ENCODE measurements at places on chromosomes 11 and 22.
A peak's percentile ranks its signal among the peaks of the same experiment; 100 is the strongest.

GRCh38 chr11:76889411-76889975 is 28.8 kb downstream of the ACER3 start:
- no peak for DNase-seq

- no peak for DNase-seq
Observed at GRCh38 chr11:26254378-26254777, 77.6 kb upstream of the ANO3 start.

DNA sequence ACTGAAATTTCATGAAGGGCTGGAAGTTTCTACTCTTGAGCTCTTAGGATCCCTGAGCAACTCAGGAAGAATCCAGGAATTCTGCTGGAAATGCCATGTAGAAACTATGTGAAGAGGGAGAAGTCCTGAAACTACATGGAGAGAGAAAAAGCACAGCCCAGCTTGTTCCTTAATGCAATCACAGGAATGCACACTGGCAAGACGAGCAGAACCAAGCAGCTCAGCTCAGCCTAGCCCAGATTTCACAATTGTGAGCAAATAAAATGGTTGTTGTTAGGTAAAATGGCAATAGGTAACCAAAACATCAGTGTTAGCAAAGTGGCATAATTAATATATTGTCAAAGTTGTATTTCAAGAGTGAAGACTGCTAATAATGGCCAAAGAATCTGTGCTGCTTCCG is 28.1 kb downstream of the ZNF214 start:
- DNase-seq, result no peak

GRCh38 chr11:59158206-59159068 is 13.5 kb upstream of the DTX4 start:
- peak; percentile 86 for DNase-seq

GRCh38 chr11:61542024-61542461 is 33.5 kb downstream of the LRRC10B start:
- DNase-seq, result no peak

DNA sequence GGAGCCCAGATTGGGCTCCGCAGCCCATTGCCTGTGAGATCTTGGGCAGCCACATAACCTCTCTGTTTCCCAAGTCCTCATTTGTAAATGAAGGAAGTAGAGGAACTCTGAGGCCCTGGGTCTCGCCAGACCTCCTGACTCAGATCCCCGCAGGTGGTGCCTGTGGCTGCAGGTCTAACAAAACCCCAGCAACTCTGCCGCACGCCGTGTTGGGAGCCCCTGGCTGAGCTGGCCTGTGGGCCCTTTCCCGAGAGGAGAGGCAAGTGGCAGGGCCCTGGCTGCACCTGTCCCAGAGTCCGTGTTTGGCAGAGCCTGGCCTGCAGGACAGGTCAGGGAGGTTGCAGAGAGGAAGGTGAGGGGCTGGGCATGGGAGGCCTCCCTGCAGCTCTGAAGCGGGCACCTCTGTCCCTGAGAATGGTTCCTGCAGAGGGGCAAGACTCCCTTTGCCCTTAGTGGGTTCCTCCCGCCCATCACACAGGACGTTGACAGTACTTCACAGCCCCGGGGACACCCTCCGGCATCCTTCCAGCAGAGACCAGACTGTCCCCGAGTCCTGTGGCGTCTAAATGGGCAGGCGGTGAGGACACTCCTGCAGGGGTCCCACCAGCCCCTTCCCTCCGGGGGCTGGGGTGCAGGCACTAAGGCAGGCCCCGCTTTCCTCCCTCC is 67.7 kb downstream of the ARHGAP8 start:
- no peak for DNase-seq

DNA sequence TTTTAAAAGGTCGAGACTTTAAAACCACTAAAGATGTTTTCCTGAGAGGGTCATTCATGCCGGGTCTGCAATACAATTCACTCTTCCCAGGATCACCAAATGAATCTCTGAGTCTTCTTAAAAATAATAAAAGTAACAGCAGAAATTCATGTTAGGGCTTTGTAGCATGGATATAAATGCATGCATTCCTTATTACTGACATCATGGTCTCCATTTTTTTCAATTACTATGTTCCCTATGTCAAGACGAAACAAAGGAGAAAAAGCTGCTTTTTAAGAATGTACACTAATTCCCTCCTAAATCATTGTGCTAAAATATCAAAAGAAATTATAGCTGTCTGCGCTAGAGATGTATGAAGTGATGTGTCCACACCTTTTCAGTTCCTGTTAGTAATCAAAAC is 789.9 kb upstream of the LRRC4C start:
- no peak for DNase-seq

DNA sequence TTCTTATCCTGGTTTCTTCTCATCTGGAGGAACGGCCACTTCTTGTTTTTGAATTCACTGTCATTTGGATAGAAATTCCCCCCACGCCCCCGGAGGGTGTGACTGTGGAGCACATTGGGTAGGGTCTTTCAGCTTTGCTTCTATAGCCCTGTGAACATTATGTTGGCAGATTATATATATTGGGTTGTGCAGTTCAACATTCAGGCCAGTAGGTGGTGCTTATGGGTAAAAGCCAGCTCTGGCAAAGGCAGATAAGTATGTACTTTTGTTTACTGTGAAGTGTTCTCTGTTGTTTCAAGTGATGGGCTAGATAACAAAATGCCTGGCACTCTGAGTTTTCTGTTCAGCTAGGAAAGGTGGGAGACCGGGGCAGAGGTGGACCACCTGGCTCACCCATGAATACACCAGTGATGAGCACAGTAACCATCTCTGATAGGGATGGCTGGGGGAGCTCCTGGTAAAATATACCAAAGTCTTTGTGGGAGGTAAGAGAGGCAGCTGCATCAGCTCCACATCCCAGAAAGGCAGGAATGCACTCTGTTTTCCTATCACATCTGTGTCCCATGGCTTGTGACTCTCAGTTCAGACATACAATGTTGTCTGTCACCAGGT is 1348.2 kb upstream of the RAG2 start:
- DNase-seq, result peak; percentile 40

DNA sequence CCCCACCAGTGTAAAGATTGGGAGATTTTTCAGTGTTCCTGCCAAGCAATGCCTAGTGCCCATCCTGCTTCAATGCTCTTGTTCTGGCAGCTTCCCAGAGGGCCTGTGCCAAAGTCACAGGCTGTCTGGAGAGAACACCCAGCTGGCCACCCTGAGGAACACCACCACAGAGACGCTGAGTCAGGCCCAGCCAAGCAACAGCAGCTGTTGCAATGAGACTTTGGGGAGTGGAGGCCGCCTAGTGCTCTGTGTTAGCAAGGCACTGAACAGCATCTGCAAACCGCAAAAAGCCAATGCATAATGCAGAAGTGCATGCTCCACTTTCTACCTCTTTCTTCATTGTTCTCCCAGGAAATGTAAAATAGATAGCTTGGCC is 168.1 kb downstream of the NXPE2 start:
- no peak for DNase-seq

GRCh38 chr11:118415062-118415738 is 13.8 kb downstream of the ATP5MG start:
- no peak for DNase-seq

DNA sequence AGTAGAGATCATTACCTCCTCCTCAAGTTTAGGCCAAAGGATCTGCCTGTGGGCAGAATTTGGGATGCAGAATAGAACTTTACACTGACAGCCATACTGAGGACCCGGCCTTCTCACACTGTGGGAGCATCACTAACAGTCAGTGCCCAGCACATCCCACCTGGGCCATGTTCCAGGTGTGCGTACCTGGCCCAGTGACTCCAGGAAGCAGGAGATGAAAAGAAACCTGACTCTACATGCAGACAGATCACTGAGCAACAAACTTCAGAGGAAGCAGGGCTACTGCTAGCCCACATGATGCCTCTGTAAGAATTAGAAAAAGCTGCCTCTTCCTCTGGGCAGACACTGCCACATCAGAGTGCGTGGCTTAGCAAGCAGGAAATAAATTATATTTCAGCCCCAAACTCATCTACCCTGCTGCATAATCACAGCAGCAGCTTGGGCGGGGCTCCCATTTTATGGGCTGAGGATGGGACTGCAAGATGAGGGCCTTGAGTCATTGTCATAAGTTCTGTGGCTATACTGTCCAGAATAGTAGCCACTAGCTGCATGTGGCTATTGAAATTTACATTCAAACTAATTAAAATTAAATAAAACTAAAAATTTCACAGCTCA is 6.0 kb upstream of the LMO2 start:
- no peak for DNase-seq

- no peak for DNase-seq
Observed at GRCh38 chr22:48486134-48486532, 1341.5 kb downstream of the BRD1 start.

- DNase-seq, result no peak
Observed at GRCh38 chr11:11389238-11389637, 36.2 kb upstream of the CSNK2A3 start.

DNA sequence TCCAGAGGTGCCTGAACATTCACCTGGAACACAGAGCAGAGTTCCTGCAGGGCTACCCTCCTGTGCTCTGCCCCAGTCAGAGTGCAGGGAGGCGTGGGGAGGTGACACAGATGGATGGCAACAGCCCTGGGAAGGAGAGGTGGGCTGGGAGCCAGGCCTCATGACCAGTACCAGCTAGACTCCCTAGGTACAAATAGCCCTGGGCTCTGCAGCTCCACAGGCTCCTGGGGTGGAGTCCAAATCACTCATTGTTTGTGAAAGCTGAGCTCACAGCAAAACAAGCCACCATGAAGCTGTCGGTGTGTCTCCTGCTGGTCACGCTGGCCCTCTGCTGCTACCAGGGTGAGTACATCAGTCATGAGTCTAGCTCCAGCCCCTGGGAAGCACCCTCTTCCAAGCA is at the start of gene SCGB1D2:
Gene SCGB1D2 (plus strand): TSS at position 219 of the 400 bp plus-strand sequence. CDS start 69 bp downstream, at position 288.
- no peak for DNase-seq

All from GM12865 (cell line).